ENCODE measurements at places on chromosomes 12 and 14. TPM values are rescaled to one million over a fixed set of nuclear protein-coding genes. Genes with fewer than 3 reads are reported as not detected.

Gene USP15
- total RNA-seq, result 190 TPM

Gene ARMH4
- 1.1 TPM for total RNA-seq

Gene TAS2R7
- total RNA-seq, result not detected

Gene C12orf50
- total RNA-seq, result 0.17 TPM

Gene CPNE6
- not detected for total RNA-seq

Gene TMEM179
- total RNA-seq, result not detected

Gene INHBC
- total RNA-seq, result 0.19 TPM

Gene PRH1
- total RNA-seq, result 63.1 TPM

Gene ANO4
- not detected for total RNA-seq

Gene P2RX2
- total RNA-seq, result 1.3 TPM

Gene FLRT2
- 12.3 TPM for total RNA-seq

Gene CRIP1
- total RNA-seq, result 64.4 TPM

Gene OTOGL
- 0.23 TPM for total RNA-seq

Gene ENDOU
- total RNA-seq, result 0.32 TPM

Gene CLEC7A
- 51.6 TPM for total RNA-seq

Gene LALBA
- not detected for total RNA-seq

Gene IGF1
- 11.4 TPM for total RNA-seq

Gene INSM2
- total RNA-seq, result not detected

Gene DGKA
- total RNA-seq, result 132 TPM

Gene CPNE8
- 20.6 TPM for total RNA-seq

Gene HOXC12
- not detected for total RNA-seq

Gene GLIPR1L1
- total RNA-seq, result not detected

Gene PCED1B
- 19.9 TPM for total RNA-seq

Gene LRRK2
- total RNA-seq, result 41.3 TPM

Gene OASL
- 4.1 TPM for total RNA-seq

Gene VASH1
- total RNA-seq, result 20.1 TPM

Gene KIF26A
- total RNA-seq, result 12.2 TPM

Gene LYSET
- 14.7 TPM for total RNA-seq

Gene FLVCR2
- 35.5 TPM for total RNA-seq

Gene TTC9
- 13.2 TPM for total RNA-seq

Gene SYNE3
- total RNA-seq, result 28.9 TPM

All from spleen (tissue), 13 donors.